Activated CD8-positive, alpha-beta memory T cell treated with anti-CD3 and anti-CD28 coated beads for 1 hour (primary cell): ENCODE measurements at places on chromosomes 2 and 18.

- no peak for DNase-seq
These were observed 96.8 kb downstream of the UBE2E3 start for GRCh38 chr2:181077128-181077709.

GRCh38 chr2:40556293-40556692 lies 104.4 kb upstream of the SLC8A1 start:
- no peak for DNase-seq

- no peak for DNase-seq
These were observed 47.6 kb downstream of the PDE1A start for GRCh38 chr2:182379241-182379640.

DNA sequence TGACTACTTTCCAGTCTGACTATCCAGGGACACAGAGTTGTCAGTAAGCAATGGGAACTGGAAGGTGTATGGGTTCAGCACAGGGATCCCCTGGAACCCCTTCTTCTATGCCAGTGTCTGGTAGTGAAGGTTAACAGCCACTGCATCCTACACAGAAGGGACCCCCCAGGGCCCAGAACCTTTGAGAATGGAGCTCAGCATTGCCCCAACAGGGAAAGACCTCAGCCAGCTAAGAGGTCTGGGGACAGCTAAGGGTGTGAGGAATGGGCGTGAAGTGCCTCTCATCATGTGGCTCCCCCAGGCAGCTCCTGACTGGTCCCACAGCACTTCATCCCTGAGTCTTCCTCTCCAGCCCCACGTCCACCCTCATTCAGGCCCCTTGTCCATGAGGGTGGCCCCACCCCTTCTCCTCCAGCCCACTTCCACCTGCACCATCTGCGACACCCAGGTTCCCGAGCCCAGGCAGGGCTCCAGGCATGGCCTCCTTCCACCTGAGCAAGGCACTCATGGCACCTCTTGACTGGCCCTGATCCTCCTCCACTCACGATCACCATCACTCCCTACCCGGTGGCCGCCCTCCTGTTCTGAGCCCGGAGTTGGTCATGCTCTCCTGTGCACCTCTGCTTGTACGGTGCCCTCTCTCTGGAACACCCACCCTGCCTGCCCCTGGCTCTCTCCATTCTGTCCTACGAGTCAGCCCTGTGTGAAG lies 77.1 kb downstream of the SFXN5 start:
- DNase-seq, result no peak

DNA sequence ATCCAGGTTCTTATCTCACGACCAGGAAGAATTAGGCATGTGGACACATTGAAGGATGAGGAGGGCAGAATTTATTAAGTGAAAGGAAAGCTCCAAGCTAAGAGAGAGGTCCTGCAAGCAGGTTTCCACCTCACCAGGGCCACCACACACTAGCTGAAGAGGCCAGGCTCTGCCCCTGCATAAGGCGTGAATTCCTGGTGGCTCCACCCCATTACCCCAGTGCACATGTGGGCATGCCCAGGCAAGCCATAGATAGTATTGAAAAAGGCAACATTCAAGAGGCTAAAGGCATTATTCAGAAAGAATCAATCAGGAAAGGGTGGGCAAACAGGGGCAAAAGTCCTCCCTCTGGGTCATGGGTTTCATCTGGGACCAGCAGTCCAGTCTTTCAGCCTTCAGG lies 30.9 kb upstream of the GRP start:
- no peak for DNase-seq

DNA sequence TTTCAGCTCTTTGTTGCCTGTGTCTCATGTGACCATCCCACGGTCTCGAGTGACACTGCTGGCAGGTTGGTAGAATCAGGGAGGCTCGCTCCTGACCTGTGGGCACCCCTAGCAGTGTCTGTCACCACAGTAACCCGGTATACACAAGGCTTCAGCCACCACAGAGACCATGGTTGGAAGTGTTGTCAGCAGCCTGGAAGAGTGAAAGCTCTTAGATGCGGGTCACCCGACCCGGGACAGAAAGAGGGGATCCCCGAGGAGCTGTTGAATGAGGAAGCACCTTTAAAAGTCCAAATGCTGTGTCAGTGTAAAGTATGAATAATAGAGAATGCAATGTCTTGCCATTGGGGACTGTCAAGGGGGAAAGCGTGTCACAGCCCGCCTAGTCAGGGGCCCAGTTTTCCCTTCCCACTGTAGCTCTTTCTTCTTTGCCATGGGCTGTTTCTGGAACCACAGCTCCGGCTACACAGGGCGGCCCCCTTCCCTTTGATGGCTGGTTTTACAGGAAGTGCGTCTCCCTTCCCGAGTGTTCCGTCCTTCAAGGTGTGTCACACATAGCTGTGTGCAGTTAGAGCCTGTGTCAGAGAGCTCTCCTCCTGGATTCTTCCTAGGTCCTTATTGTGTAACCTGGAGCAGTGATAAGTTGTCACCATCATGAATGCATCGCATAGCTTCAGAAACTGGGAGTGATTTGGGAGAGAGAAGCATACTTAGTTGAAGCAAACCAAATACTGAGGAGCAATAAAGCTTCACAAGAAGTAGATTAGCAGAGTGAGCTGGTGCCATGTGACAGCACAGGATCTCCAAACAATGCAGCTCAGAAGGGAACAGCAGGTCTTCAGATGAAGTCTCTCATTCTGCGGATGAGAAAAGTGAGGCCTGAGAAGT lies 81.4 kb downstream of the MTCL1 start:
- no peak for DNase-seq

DNA sequence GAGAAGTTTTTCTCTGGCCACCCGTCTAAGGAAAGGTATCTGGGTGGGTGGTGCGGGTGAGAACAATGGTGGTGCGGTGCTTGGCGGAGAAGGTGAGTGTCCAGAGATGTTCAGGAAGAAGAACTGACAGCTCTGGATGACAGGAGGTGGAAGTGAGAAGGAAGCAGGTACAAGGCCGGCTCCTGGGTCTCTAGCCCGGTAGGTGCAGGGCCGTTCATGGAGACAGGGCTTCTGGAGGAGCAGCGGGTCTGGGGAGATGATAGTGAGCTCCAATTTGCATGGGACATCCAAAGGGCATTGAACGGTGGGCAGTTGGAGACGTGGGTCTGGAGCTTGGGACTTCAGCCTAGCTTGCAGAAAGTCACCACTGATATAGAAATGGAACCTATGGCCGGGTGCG lies 979 bp upstream of the FAHD2B start:
- DNase-seq, result no peak
